ENCODE measurements at places on chromosomes 7 and 10.
A peak's percentile ranks its signal among the peaks of the same experiment; 100 is the strongest.

- DNase-seq, result no peak
Measured at GRCh38 chr7:82745117-82745516, 301.5 kb upstream of the CACNA2D1 start.

- DNase-seq, result no peak
Measured at GRCh38 chr10:6045878-6046772, 16.0 kb downstream of the IL2RA start.

- no peak for DNase-seq
Measured at GRCh38 chr10:70201105-70201504, 30.8 kb upstream of the SAR1A start.

DNA sequence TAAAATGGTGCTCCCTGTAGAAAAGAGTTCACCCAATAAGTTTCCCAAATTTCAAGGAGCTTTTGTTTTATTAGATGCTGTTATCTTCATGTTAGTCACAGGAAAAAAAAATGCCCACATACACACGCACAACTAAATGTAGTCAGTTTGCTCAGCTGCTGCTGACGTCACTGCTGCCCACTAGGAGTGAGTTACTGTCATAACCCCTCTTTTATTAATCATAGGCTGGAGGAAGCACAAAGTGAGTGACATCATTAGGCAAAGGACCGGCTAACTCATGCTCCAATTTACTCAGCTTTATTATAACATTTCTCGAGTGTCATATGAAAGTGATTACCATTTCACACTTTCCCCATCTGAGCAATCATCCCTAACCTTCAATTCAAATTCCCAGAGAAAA lies 6.7 kb upstream of the INHBA start:
- DNase-seq, result no peak

DNA sequence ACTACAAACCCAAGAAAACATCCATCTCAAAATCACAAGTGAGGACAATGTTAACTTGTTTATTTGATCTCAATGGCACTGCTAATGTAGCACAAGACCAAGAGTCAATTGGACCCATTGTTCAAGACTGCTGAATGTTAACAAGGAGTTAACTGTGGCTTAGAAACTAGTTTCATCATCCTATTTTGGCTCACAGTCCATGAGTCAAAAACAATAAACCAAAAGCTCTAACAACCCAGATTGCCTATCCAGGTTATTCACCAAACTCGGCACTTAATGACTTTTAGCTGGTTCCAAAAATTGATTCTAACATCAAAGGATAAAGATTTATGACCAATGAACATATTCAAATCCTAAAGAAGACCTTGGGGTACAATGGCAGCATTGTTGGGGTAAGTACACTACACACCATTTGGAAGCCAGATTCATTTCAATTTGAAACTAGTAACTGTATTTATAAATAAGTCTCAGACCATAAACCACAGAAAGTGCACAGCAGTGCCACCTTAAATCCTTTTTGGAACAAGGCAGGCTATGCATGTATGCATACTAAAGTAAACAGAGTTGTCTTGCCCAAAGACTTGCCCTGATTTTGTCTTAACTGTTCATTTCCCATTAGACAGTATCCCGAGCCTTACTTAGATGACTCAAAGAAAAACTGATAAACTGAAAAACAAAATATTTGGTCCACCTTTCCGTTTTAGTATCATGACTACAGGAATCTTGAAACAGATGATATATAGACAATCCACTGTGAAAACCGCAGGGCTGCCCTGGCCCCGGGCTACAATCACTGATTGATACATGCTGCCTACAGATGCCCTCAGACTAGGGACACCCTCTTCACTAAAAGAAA lies 84.5 kb downstream of the SRPK2 start:
- no peak for DNase-seq

DNA sequence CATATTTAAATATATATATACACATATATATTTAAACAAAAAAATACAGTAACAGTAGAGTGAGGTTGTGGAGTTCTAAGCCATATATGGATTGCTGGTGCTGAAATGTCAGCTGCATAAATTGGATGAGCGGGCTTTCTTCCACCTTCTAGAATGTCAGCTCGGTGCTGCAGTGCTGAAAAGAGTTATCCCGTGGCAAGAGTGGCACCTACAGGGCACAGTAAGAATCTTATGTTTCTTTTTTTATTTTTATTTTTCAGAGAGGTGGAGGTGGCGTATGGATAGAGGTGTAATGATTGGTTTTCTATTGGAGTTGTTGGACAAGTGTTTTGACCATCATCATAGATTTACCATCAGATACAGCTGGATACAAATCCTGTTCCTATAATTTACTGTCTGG lies 86.2 kb upstream of the DYNC1I1 start:
- no peak for DNase-seq

GRCh38 chr10:20481054-20481453 lies 416.1 kb downstream of the NEBL start:
- DNase-seq, result no peak

DNA sequence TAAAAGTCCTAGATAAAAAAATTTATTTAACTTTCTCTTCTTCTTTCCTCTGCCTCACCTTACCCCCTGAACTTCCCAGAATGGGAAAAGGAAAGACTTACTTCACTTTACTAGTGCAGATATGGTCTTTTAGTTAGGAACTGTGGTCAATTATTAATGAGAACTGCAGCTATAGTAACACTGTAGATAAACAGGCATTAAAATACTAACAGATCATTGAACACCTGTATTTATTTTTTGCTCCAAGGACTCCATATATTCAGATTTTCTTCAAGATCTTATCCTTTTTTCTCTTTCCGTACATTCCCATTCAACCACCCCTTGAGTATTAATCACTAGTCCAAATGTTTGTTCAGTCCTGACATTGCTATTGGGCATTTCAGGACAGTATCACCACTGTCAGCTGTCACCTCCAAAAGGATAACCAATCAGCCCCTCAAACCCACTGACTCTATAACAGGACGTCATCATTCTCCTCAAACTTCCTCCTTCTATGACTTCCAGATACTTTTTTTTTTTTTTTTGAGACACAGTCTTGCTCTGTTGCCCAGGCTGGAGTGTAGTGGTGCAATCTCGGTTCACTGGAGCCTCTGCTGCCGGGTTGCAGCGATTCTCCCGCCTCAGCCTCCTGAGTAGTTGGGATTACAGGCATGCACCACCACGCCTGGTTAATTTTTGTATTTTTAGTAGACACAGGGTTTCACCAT lies 4.2 kb downstream of the CPVL start:
- DNase-seq, result no peak

- no peak for DNase-seq
Measured at GRCh38 chr10:51760864-51761640, 61.7 kb upstream of the CSTF2T start.

GRCh38 chr10:106224676-106225075 lies 939.8 kb downstream of the SORCS1 start:
- DNase-seq, result no peak

GRCh38 chr7:28547115-28547514 lies 134.8 kb downstream of the CREB5 start:
- DNase-seq, result no peak

DNA sequence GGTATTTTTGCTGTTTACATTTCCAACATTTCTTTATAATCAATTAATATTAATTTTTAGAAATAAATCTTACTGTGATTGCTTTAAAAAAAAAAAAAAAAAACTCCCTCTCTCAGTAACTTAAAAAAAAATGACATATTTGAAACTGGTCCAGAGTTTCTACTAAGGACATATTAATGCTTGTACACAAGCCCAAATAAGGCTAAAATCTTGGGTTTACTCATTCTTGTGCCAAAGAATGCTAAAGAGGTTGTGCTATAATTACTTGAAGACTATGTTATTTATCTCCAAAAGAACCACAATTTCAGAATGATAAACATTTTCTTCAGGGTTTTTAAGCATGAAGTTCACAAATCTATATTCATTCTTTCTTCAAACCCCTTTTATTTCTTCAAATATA lies 39.4 kb upstream of the PHF14 start:
- DNase-seq, result no peak

GRCh38 chr10:131195558-131196159 lies 115.9 kb downstream of the TCERG1L start:
- peak; percentile 67 for DNase-seq

- DNase-seq, result peak; percentile 38
Measured at GRCh38 chr10:1475771-1476454, 261.4 kb downstream of the ADARB2 start.

GRCh38 chr10:130864961-130865818 lies 446.3 kb downstream of the TCERG1L start:
- DNase-seq, result no peak

DNA sequence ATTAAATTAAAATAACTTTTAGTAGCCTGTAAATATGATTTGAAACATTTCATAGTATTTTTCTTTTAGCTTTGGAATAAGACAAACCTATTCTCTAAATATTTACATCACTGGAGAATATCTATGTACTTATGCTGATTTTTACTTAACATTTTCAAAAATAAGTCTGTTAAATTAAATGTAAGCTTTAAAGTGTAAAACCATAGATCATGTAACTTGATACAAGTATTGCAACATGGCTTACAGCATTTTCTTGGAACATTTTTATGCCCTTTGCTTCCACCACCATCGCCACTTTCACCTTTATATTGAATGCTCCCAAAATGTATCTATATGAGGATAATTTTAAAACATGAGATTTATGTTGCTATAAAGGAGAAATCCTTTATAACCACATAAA lies 427.1 kb downstream of the GFRA1 start:
- DNase-seq, result no peak

GRCh38 chr7:24392774-24393173 lies 108.8 kb downstream of the NPY start:
- no peak for DNase-seq

DNA sequence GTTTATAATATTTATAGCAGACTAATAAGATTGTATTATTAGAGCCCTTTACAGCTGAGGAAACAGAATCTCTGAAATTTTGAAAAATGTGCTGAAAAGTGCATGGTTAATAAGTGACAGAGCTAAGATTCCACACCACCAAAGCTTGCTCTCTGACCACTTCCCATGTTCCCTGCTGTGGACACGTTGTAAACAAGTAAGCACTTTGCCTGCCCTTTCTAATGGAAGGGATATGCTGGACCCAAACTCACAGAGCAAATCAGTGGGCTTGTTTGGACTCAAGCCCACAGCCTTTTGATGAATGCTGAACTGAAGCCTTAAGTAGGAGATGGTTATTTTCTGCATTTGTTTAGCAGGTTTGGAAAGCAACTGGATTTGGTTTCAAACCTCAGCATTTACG lies 214.0 kb upstream of the TMEM72 start:
- no peak for DNase-seq

GRCh38 chr7:85489498-85489897 lies 302.6 kb upstream of the SEMA3D start:
- no peak for DNase-seq

DNA sequence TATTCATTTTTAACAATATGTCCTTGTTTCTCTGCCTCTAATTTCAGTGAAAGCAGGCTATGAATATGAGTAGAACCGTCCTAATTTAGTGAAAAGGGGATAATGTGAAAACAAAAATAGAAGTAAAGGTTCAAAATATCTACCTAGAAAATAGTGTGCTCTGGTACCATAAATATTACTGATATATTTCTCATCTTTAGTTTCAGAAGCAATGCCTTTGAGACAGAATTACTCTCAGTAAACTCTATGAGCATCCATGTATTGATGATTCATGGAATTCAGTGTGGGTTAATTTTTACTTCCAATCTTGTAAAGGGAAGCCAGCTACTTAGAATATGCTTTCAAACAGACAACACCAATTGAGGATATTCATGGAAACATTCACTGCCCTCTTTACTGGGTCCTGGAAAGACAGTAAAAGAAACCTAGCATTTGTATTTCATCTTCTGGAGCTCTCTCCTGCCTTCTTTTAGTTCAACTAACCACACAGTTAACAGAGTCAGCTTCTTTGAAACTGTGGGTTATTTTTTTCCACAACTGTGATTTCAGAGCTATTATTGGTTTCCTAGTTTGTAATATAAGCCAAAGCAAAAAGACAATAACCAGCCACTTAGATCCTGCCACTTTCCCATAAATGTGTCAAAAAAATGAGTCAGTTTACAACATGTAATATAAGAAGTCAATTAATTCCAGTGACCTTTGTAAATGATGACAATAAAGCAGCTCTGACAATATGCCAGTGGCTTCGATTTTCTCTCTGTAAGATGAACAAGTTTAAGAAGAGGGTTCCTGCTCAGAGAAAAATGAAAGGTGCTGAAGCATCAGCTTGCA lies 1.7 kb downstream of the LRRN3 start:
- no peak for DNase-seq
